Activated gamma-delta T cell (primary cell): ENCODE measurements at places on chromosomes 13 and 19.

DNA sequence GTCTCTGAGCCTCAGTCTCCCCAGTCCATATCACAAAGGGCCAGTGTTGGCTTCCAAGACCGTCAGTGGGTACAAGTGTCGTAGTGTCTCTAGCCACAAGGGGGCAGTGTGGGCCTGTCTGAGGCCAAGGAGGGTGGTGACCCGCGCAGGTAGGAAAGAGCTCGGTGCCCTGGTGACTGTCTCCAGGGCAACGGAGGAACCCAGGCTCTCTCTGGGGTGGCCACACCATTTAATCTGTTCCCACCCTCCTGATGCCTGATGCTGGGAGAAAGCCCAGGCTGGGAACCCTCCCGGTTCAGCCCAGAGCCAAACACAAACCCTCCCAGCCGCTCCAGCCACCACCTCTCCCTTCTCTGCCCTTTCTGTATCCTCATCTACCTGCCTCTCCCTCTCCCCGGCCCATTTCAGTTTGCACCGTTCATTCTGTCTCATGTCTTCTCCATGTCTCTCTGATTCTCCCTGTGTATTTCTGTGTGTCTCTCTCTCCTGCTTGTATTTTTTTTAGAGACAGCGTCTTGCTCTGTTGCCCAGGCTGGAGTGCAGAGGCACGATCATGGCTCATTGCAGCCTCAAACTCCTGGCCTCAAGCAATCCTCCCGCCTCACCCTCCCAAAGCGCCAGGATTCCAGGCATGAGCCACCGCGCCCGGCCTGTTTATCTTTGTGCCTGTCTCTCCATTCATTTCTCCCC lies 17.5 kb upstream of the MEIS3 start:
- no peak for DNase-seq

DNA sequence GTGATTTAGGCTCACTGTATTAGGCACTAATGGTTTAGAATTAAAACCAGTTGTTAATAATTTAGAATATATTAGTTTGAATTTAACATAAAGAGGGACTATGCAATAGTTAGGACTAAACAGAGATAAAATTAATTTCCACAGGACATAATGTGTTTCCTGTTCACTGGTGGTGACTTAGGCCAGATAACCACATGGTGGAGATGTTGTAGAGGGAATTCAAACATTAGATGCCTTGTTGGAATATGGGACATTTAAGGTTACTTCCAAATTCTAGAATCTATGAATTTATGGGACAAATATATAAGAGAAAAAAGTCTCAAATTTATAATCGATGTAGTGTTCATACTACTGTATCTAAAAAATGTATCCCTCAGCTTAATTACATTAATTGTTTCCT lies 615.5 kb upstream of the KLHL1 start:
- DNase-seq, result no peak

DNA sequence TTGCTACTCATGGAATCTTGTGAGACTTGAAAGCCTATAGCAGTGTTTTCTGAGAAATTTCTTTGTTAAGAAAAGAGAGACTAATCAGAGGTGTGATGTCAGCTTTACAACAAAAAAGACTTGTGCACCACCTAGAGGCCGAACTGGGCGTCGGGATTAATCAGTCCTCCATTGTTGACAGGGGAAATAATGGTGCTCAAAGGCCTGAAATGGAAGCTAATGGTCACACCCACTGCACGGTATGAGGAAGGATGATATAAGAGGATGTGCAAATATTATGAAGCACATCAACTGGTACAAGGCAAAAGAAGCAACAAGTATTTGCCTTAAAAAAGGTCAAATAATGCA lies 480.2 kb upstream of the MIR17HG start:
- no peak for DNase-seq

- no peak for DNase-seq
These were observed 71.9 kb downstream of the TRPC4 start for GRCh38 chr13:37797631-37798030.

GRCh38 chr19:40908976-40909375 lies 26.9 kb upstream of the CYP2A7 start:
- no peak for DNase-seq

- no peak for DNase-seq
These were observed 2.6 kb upstream of the SLC5A5 start for GRCh38 chr19:17869114-17869608.

- no peak for DNase-seq
These were observed 243.9 kb upstream of the SPRY2 start for GRCh38 chr13:80584785-80585184.

DNA sequence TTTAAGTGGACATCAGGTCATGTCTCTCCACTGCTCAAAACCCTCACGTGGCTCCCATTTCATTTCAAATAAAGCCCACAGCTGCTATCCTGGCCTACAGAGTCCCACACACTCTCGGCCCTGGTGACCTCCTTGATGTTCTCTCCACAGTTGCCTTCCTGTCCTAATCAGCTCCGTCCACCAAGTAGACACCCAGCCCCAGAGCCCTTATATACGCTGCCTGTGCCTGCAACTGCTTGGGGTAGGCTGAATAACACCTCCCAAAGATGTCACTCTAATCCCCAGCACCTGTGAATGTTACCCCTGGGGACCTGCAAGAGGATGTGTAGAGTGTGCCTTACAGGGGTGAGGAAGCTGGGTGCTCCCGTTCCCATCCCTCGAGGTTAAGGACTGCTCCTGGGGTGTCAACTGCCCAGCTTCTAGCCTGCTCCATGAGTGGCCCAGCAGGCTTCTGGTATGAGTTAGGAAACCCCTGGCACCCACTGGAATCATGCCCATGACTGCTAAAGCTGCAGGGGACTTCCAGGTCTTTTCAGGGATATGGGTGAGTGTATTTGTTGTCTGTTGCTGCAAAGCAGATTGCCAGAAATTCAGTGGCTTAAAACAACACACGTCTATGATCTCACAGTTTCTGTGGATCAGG lies 6.0 kb downstream of the FAM187B start:
- no peak for DNase-seq

DNA sequence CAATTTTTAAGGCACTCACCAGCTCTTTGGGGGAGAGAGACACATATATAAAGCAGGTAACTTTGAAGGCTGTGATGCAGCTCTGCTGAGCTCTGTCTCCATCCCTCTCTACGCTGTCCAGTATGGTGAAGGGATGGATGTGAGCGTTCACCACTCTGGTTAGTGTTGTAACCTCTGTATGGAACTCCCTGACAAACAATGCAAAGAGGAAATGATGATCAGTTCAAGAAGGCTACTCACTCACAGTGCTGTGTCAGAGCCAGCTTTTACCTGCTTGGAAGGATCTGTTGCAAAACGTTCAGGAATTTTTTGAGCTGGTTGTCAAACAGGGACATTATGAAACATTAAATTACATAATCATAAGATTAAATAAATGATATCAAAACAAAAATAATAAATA lies 90.8 kb upstream of the SLC10A2 start:
- no peak for DNase-seq

- DNase-seq, result no peak
These were observed 33.2 kb downstream of the EFNA2 start for GRCh38 chr19:1318678-1319471.

DNA sequence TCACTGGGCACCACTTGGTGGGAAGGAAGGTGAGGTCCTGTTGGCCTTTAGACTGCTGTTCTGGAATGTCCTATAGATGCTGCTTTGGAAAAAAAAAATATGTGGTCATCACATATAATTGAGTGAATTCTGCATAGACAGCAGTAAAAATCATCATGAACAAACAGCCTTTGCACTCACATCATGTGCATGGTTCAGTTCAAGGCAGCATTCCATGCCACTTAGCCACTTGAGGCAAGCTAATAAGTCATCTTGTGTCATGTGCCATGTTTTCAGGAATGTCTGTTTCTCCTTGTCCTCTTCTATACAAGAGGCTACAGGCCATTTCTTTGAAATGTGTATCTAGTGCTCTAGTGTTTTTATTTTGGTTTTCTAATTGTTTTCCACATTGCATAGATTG lies 43.9 kb upstream of the TSC22D1 start:
- no peak for DNase-seq

GRCh38 chr13:38697628-38698333 lies 10.9 kb downstream of the FREM2 start:
- no peak for DNase-seq

DNA sequence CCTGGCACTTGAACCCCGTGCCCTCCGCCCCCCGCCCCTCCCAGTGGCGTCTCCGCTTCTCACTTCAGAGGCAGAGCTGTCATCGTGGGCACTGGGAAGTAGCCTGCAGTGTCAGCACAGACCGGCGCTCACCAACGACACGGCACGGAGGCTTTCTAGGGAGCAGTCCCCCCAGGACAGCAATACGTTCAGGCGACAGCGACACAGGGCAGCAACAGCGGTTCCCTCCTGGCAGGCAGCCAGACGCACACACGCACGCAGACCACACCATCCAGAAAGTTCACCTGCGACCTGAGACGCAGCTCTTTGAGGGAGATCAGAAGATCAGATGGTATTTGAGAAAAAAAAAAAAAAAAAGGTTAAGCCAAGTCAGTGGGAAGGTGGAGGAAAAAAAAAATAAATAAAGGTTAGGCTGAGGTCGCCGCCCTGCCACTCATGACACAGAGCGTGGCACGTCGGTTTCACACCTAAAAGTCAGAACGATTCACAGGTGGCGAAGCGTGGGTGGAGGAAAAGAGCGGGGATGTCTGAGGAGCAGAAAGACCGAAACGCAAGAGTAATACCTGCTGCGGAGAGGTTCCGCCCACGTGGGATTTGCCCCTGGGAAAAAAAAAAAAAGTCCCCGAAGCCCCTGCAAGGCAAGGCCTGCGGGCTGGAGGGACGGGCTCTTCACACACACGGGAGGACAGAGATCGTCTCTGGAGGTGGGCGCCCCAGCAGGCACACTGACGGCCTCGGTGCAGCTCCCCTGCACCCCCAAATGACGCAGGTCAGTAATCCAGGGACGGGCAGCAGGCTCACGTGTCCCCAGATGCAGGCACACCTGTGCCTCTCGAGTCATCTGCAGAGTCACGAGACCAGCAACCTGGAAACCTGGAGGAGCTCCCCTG lies 94.5 kb downstream of the GNG7 start:
- peak; percentile 67 for DNase-seq

GRCh38 chr13:30873499-30873898 lies 32.6 kb upstream of the MEDAG start:
- DNase-seq, result no peak

GRCh38 chr19:13152356-13152973 lies 2.3 kb downstream of the IER2 start:
- no peak for DNase-seq

GRCh38 chr19:1944088-1944915 lies 3.3 kb downstream of the CSNK1G2 start:
- no peak for DNase-seq

DNA sequence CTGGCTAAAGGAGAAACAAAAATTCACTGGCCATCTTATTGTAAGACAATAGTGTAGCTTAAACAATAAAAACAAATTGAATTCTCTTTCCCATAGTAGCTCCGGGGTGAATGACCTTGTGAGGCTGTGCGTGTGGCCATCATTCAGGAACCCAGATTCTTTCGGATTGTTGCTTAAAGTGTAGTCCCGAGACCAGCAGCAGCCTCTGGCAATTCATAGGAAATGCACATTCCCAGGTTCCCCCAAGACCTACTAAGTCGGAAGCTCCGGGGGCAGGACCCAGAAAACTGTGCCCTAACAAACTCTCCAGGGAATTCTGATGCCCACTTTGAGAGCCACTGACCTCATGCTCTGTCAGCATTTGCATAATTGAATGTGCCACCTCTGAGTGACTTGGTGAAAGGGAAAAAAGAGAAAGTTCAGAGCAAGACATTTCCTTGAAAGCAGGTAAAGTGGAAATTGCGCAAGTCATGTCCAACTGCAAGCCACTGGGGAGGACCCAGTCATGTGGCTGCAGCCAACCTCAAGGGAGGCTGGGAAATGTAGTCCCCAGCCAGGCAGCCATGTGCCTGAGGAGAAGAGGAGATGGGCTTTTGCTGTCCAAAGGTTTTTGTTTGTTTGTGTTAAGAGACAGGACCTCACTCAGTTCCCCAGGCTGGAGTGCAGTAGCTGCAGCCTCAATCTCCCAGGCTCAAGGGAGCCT lies 50.7 kb upstream of the PNMA8B start:
- no peak for DNase-seq

GRCh38 chr13:75869981-75870380 lies 233.9 kb downstream of the LMO7 start:
- no peak for DNase-seq
